ENCODE measurements at places on chromosomes 13 and 19. TPM values are rescaled to one million over a fixed set of nuclear protein-coding genes. Genes with fewer than 3 reads are reported as not detected.

DNA sequence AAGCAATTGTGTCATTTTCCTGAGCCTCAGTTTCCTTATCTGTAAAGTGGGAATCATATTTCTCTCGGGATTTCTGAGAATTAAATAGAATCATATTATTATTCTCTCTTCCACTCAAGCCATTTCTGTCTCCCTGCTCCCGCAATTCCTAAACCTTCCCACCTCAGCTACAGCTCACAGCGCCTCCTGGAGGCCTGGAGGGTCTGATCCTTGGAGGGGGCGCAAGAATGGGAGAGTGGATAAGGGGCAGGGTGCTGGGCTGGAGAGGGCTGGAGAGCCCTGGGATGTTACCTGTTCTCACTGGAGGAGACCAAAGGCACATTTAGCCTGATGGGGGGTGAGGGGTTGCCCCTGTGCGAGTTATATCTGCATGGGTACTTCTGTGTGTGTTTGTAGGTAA is 31.1 kb upstream of the CYP2S1 start:
- DNase-seq: no peak
- no peaks in the 10 kb centered on the region for H3K27me3 ChIP-seq
- H3K27ac ChIP-seq: no peak overlapping the region
- no peaks in the 10 kb centered on the region for H3K36me3 ChIP-seq
- H3K4me1 ChIP-seq: no peaks in the 10 kb centered on the region
- no peak overlapping the region for H3K4me3 ChIP-seq

DNA sequence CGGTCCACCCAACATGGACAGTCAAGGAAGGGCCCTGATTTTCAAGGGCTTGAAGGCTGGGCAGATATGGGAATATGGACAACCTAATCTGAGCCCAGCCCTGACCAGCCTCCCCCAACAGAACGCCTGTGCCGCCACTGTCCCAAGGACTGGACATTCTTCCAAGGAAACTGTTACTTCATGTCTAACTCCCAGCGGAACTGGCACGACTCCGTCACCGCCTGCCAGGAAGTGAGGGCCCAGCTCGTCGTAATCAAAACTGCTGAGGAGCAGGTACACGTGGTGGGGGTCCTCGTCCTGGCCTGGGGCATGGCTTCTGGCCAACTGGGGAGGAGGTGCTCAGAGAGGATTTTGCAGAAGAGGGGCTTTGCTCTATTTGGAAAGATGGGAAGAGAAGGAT is 3.5 kb downstream of the CLEC4M start:
- H3K4me1 ChIP-seq: no peaks in the 10 kb centered on the region
- H3K27ac ChIP-seq: no peak overlapping the region
- DNase-seq: no peak
- H3K36me3 ChIP-seq: no peaks in the 10 kb centered on the region
- H3K27me3 ChIP-seq: peaks cover 72% of the 10 kb centered on the region

GRCh38 chr13:95564733-95565291 is 12.3 kb downstream of the CLDN10 start:
- peaks cover 4% of the 10 kb centered on the region for H3K36me3 ChIP-seq
- H3K27me3 ChIP-seq: no peaks in the 10 kb centered on the region
- H3K27ac ChIP-seq: peak overlapping the region; percentile 78
- no peaks in the 10 kb centered on the region for H3K4me1 ChIP-seq

DNA sequence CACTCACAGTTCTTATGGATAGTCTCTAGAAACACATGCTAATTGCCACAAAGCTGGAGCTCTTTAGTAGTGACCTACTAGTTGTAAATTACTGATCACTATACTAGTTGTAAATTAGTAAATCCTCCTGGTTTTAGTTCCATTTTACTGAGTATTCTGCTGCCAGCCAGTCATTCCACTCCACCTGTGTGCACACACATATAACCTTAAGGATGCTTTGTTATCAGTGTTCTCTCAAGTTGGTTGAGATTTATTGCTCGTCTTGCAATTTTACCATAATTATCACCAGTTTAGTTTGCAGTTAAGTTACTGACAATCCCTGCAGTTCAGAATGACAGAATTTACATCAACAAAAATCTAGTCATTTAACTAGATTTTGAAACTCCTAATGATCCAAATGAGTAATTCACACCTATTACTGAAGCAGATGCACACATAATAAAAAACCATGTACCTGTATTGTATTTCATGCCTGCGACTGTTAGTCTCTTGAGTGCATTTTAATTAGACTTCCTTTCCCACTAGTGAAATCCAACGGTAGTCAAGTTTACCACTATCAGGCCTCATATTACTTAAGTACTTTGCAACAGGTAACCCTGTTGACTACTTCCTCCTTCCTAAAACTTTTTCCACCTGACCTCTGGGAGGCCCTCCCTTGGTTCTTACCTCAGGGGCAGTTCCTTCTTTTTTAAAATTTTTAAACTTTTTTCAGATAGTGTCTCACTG is 7.6 kb downstream of the TPT1 start:
- H3K27me3 ChIP-seq: no peaks in the 10 kb centered on the region
- no peak overlapping the region for H3K4me3 ChIP-seq
- no peak for DNase-seq
- peak overlapping the region; percentile 71 for H3K27ac ChIP-seq

DNA sequence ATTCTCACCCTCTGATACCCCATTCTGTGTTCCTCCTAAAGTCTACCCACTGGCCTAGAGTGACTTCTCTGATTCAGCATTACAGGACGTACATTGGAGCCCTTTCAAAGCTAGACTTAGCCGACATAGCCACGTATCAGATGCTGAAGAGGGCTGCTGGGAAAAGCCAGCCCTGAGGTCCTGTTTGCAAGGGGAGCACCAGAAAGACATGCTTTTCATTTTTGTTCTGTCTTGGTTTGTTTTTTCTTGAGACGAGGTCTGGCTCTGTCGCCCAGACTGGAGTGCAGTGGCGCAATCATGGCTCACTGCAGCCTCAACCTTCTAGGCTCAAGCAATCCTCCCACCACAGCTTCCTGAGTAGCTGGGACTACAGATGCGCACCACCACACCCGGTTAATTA is 6.3 kb upstream of the ZSWIM4 start:
- H3K36me3 ChIP-seq: peaks cover 3% of the 10 kb centered on the region
- H3K27ac ChIP-seq: no peak overlapping the region

DNA sequence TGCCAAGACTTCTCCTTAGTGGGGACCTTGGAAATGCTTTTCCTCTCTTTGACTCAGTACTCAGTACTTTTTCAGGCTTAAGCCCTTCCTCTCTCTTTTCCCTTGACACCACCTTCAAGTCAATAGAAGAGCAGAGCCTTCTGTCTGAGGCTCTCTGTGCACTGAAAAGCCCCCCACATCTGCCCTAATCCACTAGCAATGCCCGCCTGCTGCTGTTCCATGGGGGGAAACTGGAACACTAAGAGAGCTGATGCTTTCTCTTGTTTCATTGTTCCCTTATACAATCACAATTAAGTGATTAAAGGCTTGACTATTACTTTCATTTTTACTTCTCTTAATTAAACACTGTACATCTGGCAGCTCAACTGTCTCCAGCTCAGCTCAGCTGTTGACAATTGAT is 254.5 kb downstream of the SLITRK6 start:
- H3K27me3 ChIP-seq: no peaks in the 10 kb centered on the region
- no peaks in the 10 kb centered on the region for H3K36me3 ChIP-seq
- H3K27ac ChIP-seq: no peak overlapping the region
- H3K4me1 ChIP-seq: no peaks in the 10 kb centered on the region
- no peak overlapping the region for H3K4me3 ChIP-seq

- peaks cover 39% of the 10 kb centered on the region for H3K36me3 ChIP-seq
- H3K27ac ChIP-seq: peak overlapping the region; percentile 100
- DNase-seq: peak; percentile 72
- peak overlapping the region; percentile 97 for H3K4me3 ChIP-seq
- H3K4me1 ChIP-seq: peaks cover 32% of the 10 kb centered on the region
Measured at GRCh38 chr19:33177417-33177979, 16.6 kb upstream of the LRP3 start.

GRCh38 chr13:87536499-87536898 is 134.7 kb upstream of the SLITRK5 start:
- H3K27ac ChIP-seq: no peak overlapping the region
- no peak overlapping the region for H3K4me3 ChIP-seq
- no peaks in the 10 kb centered on the region for H3K4me1 ChIP-seq
- no peaks in the 10 kb centered on the region for H3K36me3 ChIP-seq
- H3K27me3 ChIP-seq: no peaks in the 10 kb centered on the region

- no peak overlapping the region for H3K4me3 ChIP-seq
- H3K4me1 ChIP-seq: no peaks in the 10 kb centered on the region
- DNase-seq: no peak
- no peaks in the 10 kb centered on the region for H3K27me3 ChIP-seq
- H3K27ac ChIP-seq: no peak overlapping the region
Measured at GRCh38 chr19:27660428-27660827, 1552.5 kb downstream of the UQCRFS1 start.

GRCh38 chr13:98411617-98412265 is 165.2 kb downstream of the STK24 start:
- no peak overlapping the region for H3K27ac ChIP-seq
- no peak for DNase-seq
- H3K4me1 ChIP-seq: peaks cover 4% of the 10 kb centered on the region
- no peaks in the 10 kb centered on the region for H3K27me3 ChIP-seq

- no peaks in the 10 kb centered on the region for H3K4me1 ChIP-seq
- no peak overlapping the region for H3K4me3 ChIP-seq
- H3K27me3 ChIP-seq: no peaks in the 10 kb centered on the region
- no peak overlapping the region for H3K27ac ChIP-seq
- no peaks in the 10 kb centered on the region for H3K36me3 ChIP-seq
Measured at GRCh38 chr13:76828316-76828741, 57.9 kb downstream of the KCTD12 start.

DNA sequence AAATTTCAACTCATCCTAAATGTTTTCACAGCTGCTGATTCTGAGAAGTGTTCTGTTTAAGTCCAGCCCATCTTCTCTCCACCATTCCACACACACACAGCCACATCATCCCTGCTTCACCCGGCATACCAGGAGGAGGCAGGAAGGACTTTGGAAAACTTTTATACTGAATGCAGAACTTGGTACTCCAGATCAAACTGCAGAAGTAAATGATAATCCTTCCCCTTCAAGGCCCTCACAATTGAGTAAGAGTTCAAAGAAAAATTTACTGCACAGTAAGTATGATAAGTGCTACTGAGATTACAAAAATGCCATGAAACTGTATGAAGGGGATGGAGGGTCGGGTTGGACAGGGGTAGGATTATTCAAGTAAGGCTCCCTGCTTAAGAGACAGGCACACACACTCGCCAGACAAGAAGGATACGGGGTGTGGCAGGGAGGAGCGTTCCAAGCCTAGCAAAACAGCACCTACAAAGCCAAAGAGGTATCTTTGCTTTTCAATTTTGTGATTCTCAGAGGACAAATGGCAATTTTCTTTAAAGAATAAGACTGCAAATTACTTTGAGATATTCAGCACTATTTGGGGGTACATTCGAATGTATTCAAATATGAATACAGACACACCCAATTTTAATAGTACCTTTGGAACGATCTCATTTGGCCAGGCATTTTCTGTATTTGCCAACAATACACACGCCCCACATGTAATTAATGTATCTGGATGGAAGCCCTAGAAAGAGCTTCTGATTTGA is 2.5 kb downstream of the USP12 start:
- no peak overlapping the region for H3K27ac ChIP-seq
- H3K4me1 ChIP-seq: peaks cover 33% of the 10 kb centered on the region
- DNase-seq: no peak
- no peaks in the 10 kb centered on the region for H3K27me3 ChIP-seq
- peaks cover 13% of the 10 kb centered on the region for H3K36me3 ChIP-seq
- H3K4me3 ChIP-seq: peak overlapping the region; percentile 83

GRCh38 chr13:88281841-88282240 is 610.7 kb downstream of the SLITRK5 start:
- H3K27ac ChIP-seq: no peak overlapping the region
- no peak for DNase-seq
- H3K27me3 ChIP-seq: no peaks in the 10 kb centered on the region
- no peak overlapping the region for H3K4me3 ChIP-seq
- H3K4me1 ChIP-seq: no peaks in the 10 kb centered on the region
- no peaks in the 10 kb centered on the region for H3K36me3 ChIP-seq

GRCh38 chr19:570937-571565 is 1.3 kb upstream of the BSG start:
- H3K27ac ChIP-seq: peak overlapping the region; percentile 98
- peak overlapping the region; percentile 96 for H3K4me3 ChIP-seq
- peaks cover 16% of the 10 kb centered on the region for H3K4me1 ChIP-seq
- no peaks in the 10 kb centered on the region for H3K27me3 ChIP-seq
- peaks cover 37% of the 10 kb centered on the region for H3K36me3 ChIP-seq
- DNase-seq: peak; percentile 49

GRCh38 chr13:101185606-101186005 is 230.7 kb downstream of the NALCN start:
- no peaks in the 10 kb centered on the region for H3K36me3 ChIP-seq
- DNase-seq: no peak
- no peak overlapping the region for H3K27ac ChIP-seq
- no peak overlapping the region for H3K4me3 ChIP-seq
- no peaks in the 10 kb centered on the region for H3K27me3 ChIP-seq

DNA sequence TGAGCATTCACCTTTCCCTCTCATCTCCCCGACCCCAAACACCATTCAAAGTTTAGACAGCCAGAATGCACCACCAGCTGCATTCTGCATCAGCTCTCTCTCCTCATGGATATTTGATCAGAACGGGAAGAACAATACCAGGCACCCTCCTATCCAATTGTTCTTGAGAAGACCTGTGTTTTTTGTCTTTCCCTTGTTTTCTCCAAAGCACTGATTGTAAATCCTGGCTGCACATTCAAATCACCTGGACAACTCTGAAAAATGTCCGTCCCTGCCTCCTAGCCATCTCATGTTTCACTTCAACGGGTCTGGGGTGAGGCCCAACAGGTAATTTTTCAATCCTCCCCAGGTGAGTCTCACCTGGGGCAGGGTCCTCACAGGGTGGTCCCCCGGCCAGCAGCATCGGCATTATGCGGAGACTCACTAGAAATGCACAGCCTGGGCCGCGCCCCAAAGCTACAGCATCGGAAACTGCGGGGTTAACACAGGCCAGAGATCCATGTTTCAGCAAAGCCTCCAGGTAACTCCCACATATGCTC is 5.5 kb downstream of the IRS2 start:
- peak overlapping the region; percentile 64 for H3K27ac ChIP-seq
- peaks cover 18% of the 10 kb centered on the region for H3K36me3 ChIP-seq
- peak overlapping the region; percentile 82 for H3K4me3 ChIP-seq
- no peak for DNase-seq
- H3K27me3 ChIP-seq: no peaks in the 10 kb centered on the region
- H3K4me1 ChIP-seq: peaks cover 7% of the 10 kb centered on the region

GRCh38 chr13:76725211-76725610 is 161.0 kb downstream of the KCTD12 start:
- no peaks in the 10 kb centered on the region for H3K27me3 ChIP-seq
- H3K4me3 ChIP-seq: no peak overlapping the region
- H3K4me1 ChIP-seq: no peaks in the 10 kb centered on the region
- H3K36me3 ChIP-seq: no peaks in the 10 kb centered on the region

The SYDE1 gene
- total RNA-seq: 2.6 TPM

The KCNN4 gene
- total RNA-seq: 147 TPM

The VASP gene
- total RNA-seq: 219 TPM

The SLC5A5 gene
- not detected for total RNA-seq

The ABHD13 gene
- total RNA-seq: 3.2 TPM

The ZNF414 gene
- 8.7 TPM for total RNA-seq

The MYCBP2 gene
- 22.6 TPM for total RNA-seq
